T-helper 2 cell (primary cell): ENCODE measurements at places on chromosomes 6 and 20.

DNA sequence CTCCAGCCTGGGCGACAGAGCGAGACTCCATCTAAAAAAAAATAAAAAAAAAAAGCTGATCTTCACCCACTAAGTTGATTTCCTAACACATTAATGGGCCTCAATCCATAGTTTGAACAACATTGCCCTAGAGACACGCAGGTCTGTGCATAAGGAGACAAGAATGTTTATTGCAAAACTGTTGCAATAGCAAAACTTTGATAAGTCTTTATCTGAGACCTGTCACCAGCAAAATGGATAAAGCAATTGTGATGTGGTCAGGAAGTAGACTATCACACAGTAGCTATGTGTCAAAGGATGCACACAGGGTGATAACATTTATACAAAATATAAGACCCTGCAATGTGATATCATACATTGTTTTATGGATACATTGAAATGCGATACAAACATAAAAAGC, 4.2 kb upstream of the ITPR3 start:
- no peak for DNase-seq

DNA sequence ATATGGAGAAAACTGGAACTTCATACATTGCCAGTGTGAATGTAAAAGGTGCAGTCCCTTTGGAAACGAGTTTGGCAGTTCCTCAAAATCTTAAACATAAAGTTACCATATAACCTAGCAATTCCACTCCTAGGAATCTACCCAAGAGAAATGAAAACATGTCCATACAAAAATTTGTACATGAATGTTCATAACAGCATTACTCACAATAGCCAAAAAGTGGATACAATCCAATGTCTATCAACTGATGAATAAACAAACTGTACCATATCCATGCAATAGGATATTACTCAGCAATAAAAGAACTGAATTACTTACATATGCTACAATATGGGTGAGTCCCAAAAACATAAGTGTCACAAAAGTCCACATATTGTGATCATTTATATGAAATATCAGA, 48.7 kb upstream of the ERVFRD-1 start:
- DNase-seq = no peak

DNA sequence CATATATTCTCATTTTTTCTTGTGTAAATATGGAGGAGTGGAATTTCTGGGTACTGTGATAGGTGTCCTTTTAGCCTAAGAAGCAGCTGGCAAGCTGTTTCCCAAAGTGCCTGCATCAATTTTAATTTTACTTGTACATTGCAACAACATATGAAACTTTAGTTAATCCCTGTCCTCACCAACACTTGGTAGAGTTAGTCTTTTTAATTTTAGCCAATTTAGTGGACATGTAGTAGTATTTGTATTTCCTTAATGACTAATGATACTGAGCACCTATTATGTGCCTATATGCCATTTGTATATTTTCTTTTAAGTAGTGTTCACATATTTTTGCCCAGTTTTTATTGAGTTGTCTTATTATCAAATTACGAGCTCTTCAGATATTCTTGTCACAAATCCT, 46.8 kb upstream of the NOX3 start:
- DNase-seq = no peak

- DNase-seq = no peak
Measured at GRCh38 chr20:3798373-3798768, 2.3 kb downstream of the CDC25B start.

GRCh38 chr6:81049425-81050042, 702.9 kb downstream of the TENT5A start:
- DNase-seq = no peak

DNA sequence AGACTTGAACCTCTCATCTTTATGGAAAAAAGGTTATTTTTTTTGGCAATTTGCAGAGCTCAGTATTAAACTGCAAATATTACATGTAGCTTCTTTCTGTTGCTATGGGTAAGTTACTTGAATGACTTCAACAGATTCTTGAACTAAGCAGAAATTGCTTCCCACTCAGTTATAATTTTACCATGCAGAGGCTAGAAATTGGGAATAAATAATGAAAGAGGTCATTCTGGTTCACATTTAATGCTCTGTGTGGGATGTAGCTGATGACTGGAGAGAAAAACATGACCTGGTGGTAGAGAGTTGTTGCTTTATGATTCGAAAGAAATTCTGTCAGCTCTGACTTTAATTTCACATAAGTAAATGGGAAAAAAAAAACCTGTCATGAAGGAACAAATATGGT, 16.8 kb upstream of the ADGB start:
- DNase-seq = no peak

- DNase-seq = no peak
Measured at GRCh38 chr20:62466072-62466760, 9.6 kb downstream of the GATA5 start.

DNA sequence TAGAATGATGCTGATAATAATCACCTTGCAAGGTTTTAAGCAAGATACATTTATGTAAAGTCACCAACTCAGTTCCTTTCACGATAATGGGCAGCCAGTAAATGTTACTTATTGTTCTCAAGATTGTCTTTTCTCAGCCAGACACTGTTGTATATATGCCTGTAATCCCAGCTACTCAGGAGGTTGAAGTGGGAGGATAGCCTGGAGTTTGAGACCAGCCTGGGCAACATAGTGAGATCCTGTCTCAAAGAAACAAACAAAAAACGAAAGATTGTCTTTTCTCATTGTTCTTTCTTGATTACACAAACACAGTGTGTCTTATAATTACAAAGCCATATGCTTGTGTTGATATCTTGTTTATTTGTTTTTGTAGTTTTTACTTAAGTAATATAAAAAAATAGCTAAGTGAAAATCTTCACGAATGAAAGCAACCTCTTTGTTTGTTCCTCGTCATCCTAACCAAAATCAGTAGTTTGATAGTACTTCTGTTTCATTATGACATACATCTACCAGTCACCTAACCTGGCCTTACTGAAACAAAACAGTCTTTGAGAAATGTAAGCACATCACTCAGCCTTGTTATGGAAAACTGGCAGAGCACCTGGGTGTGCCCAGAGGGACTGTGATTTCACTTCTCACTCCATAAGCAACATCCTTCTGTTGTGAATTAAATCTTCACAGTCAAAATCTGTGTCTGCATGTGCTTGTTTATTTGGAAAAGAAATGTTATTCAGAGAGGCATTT, 436.2 kb upstream of the SOX4 start:
- DNase-seq = no peak

DNA sequence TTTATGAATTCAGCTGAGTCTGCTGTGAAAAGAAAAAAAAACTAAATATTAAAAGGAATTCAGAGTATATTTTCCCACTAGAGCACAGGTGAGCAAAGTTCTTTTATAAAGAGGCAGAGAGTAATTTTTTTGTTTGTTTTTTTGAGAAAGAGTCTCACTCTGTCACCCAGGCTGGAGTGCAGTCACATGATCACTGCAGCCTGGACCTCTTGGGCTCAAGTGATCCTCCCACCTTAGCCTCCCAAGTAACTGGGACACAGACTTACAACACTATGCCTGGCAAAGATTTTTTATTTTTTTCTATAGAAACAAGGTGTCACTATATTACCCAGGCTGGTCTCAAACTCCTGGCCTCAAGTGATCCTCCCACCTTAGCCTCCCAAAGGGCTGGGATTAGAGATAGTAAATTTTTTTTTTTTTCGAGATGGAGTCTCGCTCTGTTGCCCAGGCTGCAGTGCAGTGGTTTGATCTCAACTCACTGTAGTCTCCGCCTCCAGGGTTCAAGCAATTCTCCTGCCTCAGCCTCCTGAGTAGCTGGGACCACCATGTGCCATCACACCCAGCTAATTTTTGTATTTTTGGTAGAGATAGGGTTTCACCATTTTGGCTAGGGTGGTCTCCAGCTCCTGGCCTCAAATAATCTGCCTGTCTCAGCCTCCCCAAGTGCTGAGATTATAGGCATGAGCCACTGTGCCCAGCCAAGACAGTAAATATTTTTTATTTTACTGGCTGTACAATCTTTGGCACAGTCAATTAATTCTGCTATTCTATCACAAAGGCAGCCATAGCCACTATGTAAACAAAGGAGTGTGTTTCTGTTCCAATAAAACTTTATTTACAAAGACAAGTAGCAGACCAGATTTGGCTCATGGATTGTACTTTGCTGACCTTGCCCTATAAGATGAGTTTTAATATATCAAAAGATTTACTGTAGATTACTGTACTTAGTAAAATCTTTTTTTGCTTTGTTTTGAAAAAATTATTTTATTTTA, 14.5 kb upstream of the B4GALT5 start:
- DNase-seq = no peak
